Fibroblast of lung (primary cell): ENCODE measurements at places on chromosomes 5 and 9.

- no peak for DNase-seq
These were observed 66.4 kb upstream of the ZNF608 start for GRCh38 chr5:124812771-124813358.

- no peak for DNase-seq
These were observed 493.5 kb downstream of the SEMA5A start for GRCh38 chr5:9052421-9052820.

DNA sequence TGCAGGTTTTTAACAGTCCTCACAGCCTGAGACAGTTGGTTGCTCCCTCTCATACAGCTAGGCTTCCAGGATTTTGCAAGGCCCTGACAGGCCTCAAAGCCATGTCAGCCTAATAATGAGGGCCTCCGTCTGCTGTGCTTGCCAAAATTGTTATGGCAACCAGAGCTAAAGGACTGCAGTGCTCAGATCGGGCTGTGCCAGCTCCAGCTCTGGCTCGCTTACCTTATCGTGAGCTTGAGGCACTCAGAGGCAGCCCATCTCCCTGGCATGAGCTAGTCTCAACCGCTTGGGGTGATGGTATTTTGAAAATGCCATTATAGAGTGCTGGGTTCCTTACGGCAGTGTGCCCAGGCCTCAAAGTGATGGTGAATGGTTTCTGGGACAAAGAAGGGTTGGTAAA, 8.4 kb downstream of the MTAP start:
- DNase-seq = no peak

- no peak for DNase-seq
These were observed 488.0 kb downstream of the MAN2A1 start for GRCh38 chr5:110177729-110178128.

DNA sequence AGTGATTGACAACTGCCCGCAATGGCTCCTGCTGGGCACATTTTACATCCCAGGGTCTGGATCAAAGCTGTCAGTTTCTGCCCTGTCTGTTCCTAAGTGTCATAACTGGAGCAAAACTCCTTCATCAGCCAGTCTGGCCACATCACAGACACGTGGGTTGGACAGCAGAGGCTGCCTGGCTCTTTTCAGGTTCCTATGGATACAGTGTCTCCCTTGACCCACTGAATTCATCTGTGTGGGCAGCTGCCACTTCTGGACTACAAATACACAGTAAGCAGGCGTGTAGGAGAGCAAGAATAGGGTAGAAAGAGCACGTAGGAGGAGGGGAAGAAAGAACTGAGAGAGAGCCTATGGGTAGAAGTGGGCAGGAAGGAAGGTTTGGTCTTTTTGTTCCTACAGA, 238.0 kb downstream of the ENC1 start:
- no peak for DNase-seq

GRCh38 chr9:7507566-7508270, 291.9 kb downstream of the DMAC1 start:
- DNase-seq = no peak

GRCh38 chr9:35464141-35465025, 25.5 kb upstream of the RUSC2 start:
- DNase-seq = peak; percentile 9

GRCh38 chr9:130607640-130608420, 28.5 kb downstream of the FUBP3 start:
- peak; percentile 38 for DNase-seq
